H4 (cell line): ENCODE measurements at places on chromosomes 1 and 21.
A peak's percentile ranks its signal among the peaks of the same experiment; 100 is the strongest.

DNA sequence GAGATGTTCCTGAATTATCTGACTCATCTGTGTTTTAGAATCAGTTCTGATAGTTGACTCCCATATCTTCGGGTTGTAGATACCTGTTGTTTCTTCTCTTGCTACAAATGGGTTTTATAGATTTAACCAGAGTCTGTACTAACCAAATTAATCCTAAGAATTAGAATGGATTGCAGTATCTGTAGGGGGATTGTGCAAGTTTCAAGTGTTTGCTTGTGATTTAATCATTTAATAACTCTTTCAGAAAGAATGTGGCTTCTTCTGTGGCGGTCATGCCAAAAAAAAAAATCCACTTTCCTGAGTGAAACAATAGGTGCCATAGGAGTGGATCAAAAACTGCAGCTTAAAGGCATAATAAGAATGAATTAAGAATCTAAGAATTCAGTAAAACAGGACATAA is 9.4 kb downstream of the IPO9 start:
- DNase-seq = no peak

GRCh38 chr1:16717336-16718098 is 22.8 kb upstream of the RNU1-4 start:
- peak; percentile 13 for DNase-seq

DNA sequence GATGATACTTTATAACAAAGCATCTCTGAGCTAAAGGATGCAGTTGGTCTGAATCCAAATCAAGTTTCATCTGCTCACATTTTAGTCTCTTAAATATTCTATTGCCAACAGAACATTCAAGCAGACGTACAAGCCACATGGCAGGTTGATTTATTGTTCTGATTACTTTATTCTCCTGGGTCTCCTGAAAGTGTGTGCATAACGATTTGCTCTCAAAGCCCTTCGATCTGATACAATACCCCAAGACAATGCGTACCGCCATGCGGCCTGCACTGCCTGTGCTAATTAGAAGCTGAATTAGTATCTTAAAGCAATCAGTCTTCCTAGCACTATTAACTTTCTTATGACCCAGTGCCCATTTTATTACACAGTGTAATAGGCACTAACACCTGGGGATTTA is 56.9 kb downstream of the FHAD1 start:
- no peak for DNase-seq

DNA sequence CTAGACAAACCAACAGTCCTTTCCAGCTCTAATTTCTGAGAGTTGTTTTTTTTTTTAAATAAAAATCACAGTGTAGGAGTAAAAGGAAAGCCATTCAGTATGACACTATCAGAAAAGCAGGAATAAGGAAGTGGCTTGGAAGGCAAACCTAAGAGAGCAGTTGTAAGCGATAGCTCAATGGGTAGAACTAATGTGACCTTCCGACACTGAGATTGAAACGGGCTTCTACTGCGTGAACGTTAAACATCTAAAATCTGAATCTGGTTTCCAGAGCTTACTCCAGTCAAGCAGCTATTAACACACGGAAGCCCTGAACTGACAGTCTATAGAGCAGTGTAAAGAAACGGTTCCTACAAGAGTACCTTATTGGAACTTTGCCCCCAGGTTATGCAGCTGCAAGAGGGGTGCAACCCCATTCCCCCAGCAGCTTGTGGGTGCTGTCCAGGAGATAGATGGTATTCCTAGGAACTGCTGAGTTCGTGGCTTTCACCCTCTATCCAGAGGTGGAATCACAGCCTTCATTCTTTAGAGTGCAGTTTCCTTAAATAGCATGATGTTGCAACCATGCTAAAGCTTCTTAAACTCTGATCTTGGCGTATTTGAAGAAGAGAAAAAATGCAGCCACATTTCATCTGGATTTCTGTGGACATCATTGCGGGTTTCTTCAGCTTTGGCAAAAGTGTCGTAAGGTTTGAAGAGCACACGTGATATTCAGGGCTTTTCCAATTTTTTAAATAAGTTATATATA is 3.3 kb upstream of the IRF2BP2 start:
- DNase-seq = peak; percentile 55

- DNase-seq = no peak
Observed at GRCh38 chr1:197439708-197440280, 171.7 kb downstream of the CRB1 start.

DNA sequence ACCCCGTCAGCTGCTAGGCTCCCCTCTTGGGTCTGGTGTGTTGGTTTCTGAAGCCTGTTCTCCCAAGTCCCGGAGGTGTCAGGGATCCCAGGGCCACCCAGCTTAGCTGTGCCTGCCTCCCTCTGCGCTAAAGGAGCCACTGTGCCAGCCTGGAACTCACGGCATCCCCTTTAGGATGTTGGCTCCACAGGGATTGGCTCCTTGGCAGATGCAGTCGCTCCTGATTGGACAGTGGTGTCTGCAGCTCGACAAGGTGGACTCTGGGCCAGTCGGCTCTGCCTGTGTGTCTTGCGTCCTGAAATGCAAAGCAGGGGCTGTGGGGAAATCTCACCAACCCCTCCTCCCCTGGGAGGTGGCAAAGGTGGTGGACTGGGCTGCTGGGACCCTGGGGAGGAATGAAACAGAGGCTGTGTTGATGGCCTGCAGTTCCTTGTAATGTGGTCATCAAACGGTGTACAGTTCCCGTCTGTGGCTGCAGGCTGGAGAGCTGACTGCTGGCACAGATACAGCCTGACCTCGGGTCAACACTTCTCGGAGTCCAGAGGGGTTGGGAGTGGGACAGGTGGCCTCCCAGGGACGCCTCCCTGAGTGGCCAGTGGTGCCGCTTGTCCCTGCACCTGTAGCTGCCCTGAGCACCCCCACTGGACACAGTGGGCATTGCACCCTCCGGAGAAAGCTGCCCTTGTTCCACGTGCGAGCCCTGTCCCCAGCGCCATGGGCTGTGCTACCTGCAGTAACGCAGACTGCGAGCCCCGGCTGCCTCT is 11.5 kb upstream of the KCNAB2 start:
- no peak for DNase-seq

GRCh38 chr1:214120951-214121350 is 133.2 kb downstream of the PROX1 start:
- DNase-seq = no peak
